Left renal cortex interstitium (tissue), 4 donors: ENCODE measurements at places on chromosomes 3 and 15.

DNA sequence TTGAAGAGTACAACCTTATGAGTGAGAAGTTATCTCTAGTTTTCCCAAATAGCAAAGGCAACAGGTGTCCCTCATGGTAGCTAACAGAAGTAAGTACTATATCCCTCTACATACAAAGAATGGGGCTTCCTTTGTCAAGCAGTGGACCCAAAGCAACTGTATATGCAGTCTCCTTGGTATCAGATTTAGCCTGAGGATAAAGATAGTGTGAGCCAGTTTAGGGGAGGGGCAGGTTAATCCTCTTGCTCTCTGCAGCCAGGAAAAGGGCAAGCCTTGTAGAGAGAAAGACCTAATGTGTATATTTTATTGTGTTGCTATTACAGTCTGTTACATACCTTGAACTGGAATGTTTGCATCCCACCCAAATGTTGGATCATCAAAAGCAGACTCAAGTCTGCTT is 117.9 kb upstream of the COL8A1 start:
- DNase-seq = no peak

DNA sequence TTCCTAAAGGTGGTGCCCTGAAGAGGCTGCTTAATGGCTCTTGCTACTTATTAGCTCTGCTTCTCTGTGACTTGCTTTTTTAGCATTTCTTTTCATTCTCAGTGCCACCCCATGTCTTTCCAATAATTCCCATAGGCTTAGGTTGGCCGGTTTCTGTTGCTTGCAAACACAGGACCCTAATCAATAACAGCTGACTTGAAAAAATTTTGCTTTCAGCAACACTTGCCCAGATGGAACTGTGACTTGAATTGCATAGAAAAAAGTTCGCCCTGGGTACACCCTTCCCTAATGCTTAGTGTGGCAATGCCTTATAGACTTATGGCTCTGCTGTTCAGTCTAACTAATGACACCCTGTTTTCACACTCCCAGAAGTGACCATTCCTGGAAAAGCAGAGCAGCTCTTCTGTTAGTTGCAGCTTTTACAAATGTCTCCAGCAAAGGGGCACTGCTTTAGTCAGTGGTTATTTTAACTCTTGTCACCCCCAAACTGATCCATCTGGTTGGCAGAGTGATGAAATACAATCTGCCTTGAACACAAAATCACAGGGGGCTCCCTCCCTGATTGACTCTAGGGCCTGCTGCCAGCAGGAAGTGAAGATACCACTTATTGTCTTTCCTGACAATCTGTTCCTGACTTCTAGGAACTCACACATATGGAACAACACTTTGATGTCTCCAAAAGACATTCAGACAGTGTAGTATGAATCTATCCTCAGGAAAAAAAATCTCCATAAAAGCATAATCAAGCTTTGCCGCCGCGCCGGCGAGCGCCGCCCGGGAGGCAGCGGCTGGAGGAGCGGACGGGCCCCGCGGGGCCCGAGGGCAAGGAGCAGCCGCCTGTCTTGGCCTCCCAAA is 9.7 kb upstream of the SLMAP start:
- DNase-seq = no peak

- DNase-seq = no peak
Observed at GRCh38 chr3:128383316-128384235, 83.1 kb downstream of the DNAJB8 start.

- DNase-seq = no peak
Observed at GRCh38 chr3:129014148-129014547, 13.0 kb downstream of the EFCC1 start.

DNA sequence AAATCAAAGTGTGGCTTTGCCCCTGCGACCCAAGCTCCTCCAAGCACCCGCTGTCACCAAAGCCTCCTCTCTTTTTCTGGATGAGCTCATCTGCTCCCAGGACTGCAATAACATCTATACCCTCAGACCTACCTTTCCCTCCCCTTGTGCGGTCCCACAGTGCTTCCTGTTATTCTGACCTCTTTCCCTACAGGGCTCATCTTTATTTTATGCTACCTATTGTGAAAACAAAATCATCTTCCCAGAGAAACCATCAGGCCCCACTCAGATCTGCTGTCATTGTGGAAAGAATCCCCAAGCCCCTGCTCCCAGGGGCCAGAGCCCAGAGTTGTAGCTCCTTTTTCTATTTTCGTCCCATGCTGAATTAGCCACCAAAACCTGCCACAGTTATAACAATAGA is 162.2 kb downstream of the MEIS2 start:
- DNase-seq = no peak

GRCh38 chr15:70664494-70664893 is 98.9 kb downstream of the UACA start:
- DNase-seq = no peak
